ENCODE measurements at places on chromosomes 5 and 9.

DNA sequence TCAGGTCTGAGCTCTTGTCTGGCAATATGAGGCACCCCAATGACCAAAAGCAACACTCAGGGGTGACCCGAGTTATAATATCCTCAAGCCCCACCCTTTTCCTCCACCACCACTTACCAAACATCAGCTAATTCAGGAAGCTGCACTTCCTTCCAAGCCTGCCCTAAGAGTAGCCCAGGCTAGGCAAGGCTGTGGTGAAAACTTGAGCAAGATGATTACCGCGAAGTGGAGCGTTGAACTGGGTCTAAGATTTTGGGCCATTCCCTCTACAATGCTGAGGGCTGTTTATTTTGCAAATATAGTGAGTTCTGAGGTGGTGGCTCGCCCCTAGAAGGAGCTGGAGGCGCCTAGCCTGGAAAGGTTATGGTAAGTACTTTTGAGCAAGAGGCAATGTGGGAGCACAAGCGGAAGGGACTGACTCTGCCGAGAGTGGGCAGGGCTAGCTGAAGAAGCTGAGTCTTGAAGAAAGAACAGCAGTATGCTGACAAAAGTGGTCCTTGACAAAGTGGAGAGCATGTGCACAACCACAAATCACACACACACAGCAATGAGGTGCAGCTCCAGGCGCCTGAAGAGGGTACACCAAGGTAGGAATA lies at the start of gene HK3:
Gene HK3, minus strand, starts transcription at position 51 of the 596 bp plus-strand sequence. CDS start 3,187 bp downstream, outside the sequence.
- no peak for DNase-seq

DNA sequence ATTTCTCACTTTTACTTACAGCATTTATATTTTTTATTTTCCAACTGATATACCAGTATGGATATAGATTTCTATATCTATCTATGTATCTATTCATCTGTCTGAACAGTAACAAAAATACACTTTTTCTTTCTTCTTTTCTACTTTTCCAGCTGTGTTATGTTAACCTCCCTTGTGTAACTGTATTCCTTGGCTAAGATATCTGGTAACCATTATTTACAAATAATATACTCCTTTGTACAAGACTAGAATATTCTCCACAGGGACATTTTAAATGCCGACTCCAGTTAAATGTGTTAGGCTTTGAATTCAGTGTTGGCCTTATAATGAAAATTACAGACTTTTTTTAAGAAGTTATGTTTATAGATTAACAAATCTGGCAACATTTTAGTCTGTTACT lies 168.7 kb downstream of the XRCC4 start:
- no peak for DNase-seq

DNA sequence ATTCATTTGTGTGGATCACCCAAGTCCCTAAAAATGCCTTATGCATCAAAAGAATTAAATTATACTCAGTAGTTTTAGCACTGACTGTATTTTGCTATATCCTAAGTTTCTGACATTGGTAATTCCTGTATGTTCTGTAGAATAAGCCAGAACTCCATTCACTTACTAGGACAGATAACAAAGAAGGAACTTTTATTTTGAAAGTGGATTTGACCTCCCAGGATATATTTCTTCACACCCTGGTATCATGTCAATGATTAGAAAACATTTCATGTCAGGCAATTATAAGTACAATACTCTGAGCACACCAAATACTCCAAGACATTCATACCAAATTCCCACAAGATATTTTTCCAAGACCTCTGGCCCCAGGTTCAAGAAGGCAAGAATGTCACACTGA lies 28.7 kb upstream of the MYOT start:
- DNase-seq: no peak

GRCh38 chr9:15157381-15157780 lies 149.6 kb downstream of the TTC39B start:
- DNase-seq: no peak

GRCh38 chr9:72533322-72533721 lies 11.9 kb downstream of the TMC1 start:
- no peak for DNase-seq

GRCh38 chr9:126485662-126486061 lies 128.1 kb upstream of the LMX1B start:
- DNase-seq: no peak

DNA sequence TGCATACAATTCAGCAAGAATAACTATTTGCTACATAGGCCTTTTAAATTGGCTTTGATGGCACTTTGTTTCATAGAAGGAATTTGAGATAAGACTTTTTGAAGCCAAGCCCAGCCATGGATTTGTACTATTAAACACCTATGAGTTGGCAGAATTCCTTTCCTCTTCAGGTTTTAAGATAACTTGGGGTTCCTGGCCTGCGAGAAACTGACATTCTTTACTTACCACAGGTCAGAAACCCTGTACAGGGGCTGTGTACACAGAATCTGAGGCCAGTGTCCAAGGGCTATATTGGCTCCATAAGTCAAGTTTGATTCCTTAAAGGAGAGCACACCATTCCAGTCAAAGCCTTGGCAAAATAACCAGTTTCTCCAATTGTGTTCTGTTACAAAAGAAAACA lies 10.8 kb upstream of the BTNL3 start:
- no peak for DNase-seq

- no peak for DNase-seq
These were observed 532.4 kb downstream of the DNAH5 start for GRCh38 chr5:13412040-13412595.

DNA sequence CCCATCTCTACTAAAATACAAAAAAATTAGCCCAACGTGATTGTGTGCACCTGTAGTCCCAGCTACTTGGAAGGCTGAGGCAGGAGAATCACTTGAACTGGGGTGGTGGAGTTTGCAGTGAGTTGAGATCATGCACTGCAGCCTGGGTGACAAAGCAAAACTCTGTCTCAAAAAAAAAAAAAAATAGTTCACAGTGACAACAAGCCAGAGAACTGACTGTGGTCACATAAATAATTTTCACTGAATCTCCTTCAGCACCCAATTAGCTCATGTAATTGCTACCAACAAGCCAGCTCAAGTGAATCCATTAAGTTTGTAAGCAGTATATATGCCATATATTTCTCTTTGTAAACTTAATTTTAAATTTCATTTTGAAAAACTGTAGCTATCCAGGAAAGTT lies 14.5 kb upstream of the AFAP1L1 start:
- no peak for DNase-seq

DNA sequence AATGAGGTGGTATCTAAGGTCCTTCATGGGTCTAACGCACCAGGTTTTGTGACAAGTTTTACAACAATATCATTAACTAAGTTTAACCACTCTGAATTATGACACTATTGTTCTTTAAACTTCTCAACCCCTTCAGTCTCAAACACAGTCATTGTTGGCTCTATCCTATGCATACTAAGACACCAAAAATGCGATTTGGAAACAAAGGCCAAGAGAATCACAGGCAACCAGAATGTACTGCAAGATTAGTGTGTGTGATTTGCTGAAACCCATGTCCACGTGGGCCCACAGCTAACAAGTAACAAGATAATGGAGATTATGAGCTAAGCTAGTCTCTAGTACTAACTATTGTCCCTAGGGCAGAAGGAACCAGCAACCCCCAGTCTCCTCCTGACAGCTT lies 142.2 kb upstream of the RANBP3L start:
- no peak for DNase-seq

- DNase-seq: no peak
These were observed 92.9 kb upstream of the MTAP start for GRCh38 chr9:21709464-21710058.
